ENCODE measurements at places on chromosomes 7 and 10. TPM values are rescaled to one million over a fixed set of nuclear protein-coding genes. Genes with fewer than 3 reads are reported as not detected.

DNA sequence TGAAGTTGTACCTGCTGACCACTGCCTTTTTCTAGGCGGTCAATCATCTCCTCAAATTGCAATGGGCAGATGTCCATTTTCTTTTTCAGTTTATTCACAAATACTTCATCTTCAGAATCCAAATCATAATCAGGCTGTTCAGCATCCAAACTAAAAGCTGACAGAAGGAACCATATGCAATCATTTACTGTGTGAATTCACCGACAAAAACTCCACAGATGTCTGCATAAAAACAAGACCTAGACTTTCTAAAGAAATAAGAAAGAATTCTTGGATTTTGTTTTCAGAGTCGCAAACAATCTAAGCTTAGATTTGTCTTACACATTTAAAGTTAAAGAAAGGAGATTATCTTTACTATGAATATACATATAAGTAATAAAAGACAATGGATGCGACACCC, 53.4 kb downstream of the EPC1 start:
- H3K4me3 ChIP-seq = no peak overlapping the region
- no peak overlapping the region for H3K27ac ChIP-seq
- H3K36me3 ChIP-seq = peaks cover 10% of the 10 kb centered on the region

- H3K36me3 ChIP-seq = no peaks in the 10 kb centered on the region
- no peak overlapping the region for H3K27ac ChIP-seq
- H3K4me1 ChIP-seq = peaks cover 24% of the 10 kb centered on the region
- peak; percentile 85 for DNase-seq
- peak overlapping the region; percentile 50 for H3K4me3 ChIP-seq
These were observed 882 bp downstream of the DLX6 start for GRCh38 chr7:97006055-97006815.

AKR1C8 gene
- not detected for total RNA-seq

GRCh38 chr7:91847876-91848588, 32.5 kb downstream of the MTERF1 start:
- no peaks in the 10 kb centered on the region for H3K36me3 ChIP-seq
- no peaks in the 10 kb centered on the region for H3K4me1 ChIP-seq
- H3K27ac ChIP-seq = no peak overlapping the region
- no peaks in the 10 kb centered on the region for H3K27me3 ChIP-seq

- H3K4me3 ChIP-seq = no peak overlapping the region
- H3K4me1 ChIP-seq = peaks cover 4% of the 10 kb centered on the region
- no peaks in the 10 kb centered on the region for H3K27me3 ChIP-seq
- no peak overlapping the region for H3K27ac ChIP-seq
- DNase-seq = no peak
- no peaks in the 10 kb centered on the region for H3K36me3 ChIP-seq
These were observed 60.7 kb upstream of the SLC13A1 start for GRCh38 chr7:123260428-123260960.

DNA sequence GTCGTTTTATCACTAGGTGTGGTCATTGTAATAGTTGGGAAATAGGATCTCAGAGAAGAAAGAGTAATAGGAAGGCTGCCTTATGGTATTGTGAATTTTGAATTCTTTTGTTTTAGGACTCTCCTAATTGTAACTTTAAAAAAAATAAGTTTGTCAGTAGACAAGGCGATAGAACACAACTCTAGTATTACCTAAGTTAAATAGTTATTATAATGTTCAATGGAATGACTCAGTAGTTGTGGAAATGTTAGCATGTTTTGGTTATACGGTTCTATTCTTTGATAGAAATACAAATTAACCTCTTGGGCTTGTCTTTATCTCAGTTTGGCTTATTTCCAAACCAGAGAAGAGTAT, 1.4 kb downstream of the DNAH11 start:
- peak overlapping the region; percentile 47 for H3K4me3 ChIP-seq
- H3K27me3 ChIP-seq = peaks cover 4% of the 10 kb centered on the region
- peaks cover 13% of the 10 kb centered on the region for H3K4me1 ChIP-seq
- no peaks in the 10 kb centered on the region for H3K36me3 ChIP-seq
- DNase-seq = no peak

- H3K27ac ChIP-seq = no peak overlapping the region
- H3K4me3 ChIP-seq = no peak overlapping the region
- peaks cover 4% of the 10 kb centered on the region for H3K4me1 ChIP-seq
- no peaks in the 10 kb centered on the region for H3K27me3 ChIP-seq
- DNase-seq = no peak
These were observed 51.7 kb downstream of the ADRA2A start for GRCh38 chr10:111128331-111129180.

DNA sequence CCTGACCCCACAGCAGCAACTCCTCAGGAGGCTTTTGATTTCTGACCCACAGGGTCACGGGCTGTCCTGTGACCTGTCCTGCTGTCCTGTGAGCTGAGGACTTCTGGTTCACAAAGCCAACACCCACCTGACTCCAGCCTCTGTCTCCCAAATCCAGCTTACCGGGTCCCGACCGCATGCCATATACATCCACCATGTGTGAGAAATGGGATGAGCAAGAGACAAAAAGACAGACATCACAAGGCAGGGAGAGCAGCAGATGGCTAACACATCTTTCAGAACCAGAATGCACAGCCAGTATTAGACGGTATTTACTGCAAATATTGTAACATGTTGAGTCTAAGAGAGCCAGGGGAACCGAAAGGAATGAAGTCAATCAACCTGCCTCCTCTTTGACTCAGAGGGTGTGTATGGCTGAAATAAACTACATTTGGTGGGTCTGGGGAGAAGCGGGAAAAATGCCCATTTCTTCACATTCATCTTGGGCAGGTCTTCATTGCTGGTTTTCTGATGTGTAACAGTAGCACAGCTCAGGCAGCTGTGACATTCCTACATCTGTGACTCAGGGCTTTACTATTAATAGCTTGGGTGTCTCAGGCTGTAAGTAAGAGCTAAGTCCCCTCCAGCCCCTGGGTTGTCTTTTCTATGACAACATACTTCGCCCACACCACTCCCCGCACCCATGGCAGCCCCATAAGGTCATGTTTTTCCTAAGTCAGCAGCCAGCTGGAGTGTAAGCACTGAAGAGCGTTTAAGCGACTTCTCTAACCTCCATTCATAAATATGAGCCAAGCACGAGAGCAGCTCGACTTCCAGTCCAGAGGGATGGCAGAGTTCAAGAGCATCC, 25.0 kb downstream of the ABLIM1 start:
- no peaks in the 10 kb centered on the region for H3K4me1 ChIP-seq
- no peak overlapping the region for H3K4me3 ChIP-seq

INPP5A gene
- 27.5 TPM for total RNA-seq

DNA sequence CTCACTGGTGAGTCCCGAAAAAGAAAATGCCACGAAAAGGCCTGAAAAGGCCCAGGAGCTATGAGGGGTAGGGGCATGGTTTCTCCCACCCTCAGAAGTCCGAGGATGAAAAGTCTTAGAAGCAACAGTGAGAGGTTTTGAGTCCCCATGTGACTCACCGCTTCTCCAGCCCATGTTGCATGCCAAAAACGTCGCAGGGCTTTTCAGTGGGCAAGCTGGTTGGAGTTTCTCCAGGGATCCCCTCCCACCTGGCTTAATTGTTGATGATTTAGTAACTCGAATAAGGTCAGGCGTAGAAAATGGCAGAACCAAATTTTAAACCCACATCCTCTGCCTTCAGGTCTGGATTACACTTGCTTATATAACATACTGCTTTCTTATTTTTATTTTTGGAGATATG, 96.3 kb upstream of the ARMC3 start:
- H3K27ac ChIP-seq = no peak overlapping the region
- H3K27me3 ChIP-seq = no peaks in the 10 kb centered on the region
- H3K4me3 ChIP-seq = no peak overlapping the region
- DNase-seq = no peak
- H3K4me1 ChIP-seq = no peaks in the 10 kb centered on the region
- H3K36me3 ChIP-seq = no peaks in the 10 kb centered on the region

- no peak overlapping the region for H3K27ac ChIP-seq
- no peaks in the 10 kb centered on the region for H3K27me3 ChIP-seq
- no peaks in the 10 kb centered on the region for H3K36me3 ChIP-seq
These were observed 333.4 kb downstream of the SH2D4B start for GRCh38 chr10:80871083-80871482.

DNA sequence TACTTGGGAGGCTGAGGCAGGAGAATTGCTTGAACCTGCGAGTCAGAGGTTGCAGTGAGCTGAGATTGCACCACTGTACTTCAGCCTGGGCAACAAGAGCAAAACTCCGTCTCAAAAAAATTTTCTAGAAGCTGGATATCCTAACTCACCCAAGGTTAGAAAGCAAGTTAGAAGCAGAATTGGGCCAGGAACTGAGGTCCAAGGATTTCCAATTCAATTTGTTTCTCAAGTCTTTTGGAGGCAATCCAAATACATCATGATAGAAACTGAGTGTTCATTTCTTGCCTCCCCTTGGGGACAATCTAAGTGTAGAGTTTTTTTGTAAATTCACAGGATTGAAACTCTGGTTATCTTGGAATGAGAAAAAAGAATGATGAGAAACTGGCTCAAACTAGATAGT, 45.5 kb downstream of the LAMB1 start:
- DNase-seq = no peak
- no peak overlapping the region for H3K4me3 ChIP-seq
- no peaks in the 10 kb centered on the region for H3K27me3 ChIP-seq
- H3K36me3 ChIP-seq = peaks cover 7% of the 10 kb centered on the region

DNA sequence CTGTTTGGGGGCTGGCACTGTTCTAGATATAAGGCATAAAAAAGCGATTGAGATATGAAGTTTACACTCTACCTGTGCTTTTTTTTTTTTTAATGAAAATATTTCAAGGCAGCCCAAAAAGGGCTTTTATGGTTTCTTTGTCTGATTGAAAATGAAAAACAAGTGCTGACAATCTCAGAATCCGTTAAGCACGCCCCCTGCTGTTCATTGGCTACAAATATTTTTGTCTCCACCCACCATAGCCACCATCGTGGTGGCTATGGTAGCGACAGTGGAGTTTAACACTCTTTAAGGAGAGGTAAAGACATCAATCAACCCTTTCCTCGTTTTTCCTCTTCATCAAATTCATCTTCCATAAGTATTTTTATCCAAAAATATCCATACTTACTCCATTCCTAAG, 94.2 kb downstream of the CD36 start:
- no peak for DNase-seq
- no peaks in the 10 kb centered on the region for H3K36me3 ChIP-seq
- 0 out of 2 replicates have a peak, but pooled peaks cover 2% of the 10 kb centered on the region for H3K27me3 ChIP-seq
- H3K27ac ChIP-seq = no peak overlapping the region
- no peak overlapping the region for H3K4me3 ChIP-seq

DNA sequence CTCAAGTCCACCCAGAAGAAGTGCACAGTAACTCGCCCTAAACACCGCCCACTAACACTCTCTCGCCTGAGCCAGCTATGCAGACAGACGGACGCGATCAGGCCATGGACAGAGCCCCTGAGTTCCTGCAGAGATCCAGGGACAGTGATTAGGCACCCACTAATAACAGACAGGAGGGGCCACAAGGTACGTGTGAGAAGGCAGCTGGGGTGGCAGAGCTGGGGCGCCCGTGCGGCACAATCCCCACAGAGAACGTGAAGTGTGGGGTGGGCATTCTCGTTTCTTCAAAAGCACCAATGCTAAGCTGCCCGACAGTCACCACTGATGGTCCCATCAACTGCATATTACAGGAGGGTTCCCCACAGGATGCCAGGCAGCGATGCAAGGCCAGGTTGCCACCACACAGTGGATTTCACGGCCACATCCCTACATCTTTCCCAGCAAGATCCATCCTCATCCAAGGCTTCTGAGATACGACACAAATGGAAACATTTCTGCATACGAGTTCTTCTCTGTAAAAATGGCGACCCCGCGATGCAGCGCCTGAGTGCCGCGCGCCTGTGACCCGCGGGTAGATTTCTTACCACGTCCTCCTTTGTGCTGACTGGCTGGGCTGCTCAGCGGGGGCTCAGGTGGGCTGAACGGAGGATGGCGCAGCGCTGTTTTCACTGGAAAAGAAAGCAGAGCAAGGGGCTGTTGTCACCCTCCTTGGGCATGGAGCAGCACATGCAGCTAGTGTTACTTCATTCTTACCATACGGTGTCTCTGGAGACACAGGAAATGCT, 237.5 kb downstream of the TNS3 start:
- no peaks in the 10 kb centered on the region for H3K27me3 ChIP-seq
- no peak for DNase-seq
- H3K4me1 ChIP-seq = no peaks in the 10 kb centered on the region
- H3K27ac ChIP-seq = no peak overlapping the region

GHRHR gene
- 6.5 TPM for total RNA-seq

ITGA8 gene
- not detected for total RNA-seq

- no peak overlapping the region for H3K27ac ChIP-seq
- H3K36me3 ChIP-seq = no peaks in the 10 kb centered on the region
- H3K4me1 ChIP-seq = no peaks in the 10 kb centered on the region
- H3K27me3 ChIP-seq = no peaks in the 10 kb centered on the region
- no peak for DNase-seq
These were observed 340.3 kb downstream of the FRMD4A start for GRCh38 chr10:13990392-13990805.

DNA sequence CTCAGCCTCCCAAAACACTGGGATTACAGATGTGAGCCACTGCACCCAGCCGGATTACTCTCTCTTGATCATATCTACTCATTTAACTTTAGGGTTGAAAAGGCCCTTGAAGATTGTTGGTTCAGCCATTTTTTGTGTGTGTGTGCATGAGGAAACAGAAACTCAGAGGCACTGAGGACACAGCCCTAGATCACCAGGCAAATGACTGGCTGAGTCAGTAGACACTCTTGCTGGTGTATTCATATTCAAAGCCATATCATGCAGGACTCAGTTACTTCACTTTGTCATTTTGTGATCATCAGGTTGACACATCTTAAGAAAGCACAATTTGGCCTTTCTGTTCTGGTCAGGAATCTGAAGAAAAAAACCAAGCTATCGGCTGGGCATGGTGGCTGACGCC, 253.4 kb downstream of the TRIL start:
- H3K27ac ChIP-seq = no peak overlapping the region
- H3K4me3 ChIP-seq = no peak overlapping the region
- no peaks in the 10 kb centered on the region for H3K36me3 ChIP-seq

DNA sequence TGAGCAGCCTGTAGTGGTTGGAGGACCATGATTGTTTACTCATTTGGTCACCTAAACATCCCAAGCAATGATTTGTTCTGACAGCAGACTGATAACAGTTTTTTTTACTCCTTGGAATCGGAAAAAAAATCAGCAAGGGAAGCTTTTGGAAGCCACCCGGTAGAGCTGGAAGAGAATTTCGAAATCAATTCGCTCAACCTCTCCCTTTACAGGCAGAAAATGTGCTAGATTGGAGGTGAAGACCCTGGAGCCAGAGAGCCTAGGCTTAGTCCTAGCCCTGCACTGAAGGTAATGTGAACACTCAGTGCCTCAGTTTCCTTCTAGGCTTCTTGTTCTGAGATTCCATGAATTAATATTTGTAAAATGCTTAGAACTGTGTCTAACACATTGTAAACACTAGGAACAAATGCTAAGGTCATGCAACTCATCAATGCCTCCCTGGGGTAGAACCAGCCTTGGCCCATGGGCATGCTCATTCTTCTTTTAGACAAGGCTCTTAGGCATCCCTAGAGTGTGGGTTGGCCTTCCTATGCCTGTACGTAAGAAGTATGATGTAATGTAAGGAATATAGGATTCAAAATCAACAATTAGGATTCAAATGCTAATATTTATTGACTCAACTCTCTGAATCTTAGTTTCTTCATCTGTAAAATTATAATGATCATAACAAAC, 52.7 kb downstream of the MET start:
- H3K27ac ChIP-seq = no peak overlapping the region
- no peak for DNase-seq
- H3K4me3 ChIP-seq = no peak overlapping the region
- no peaks in the 10 kb centered on the region for H3K27me3 ChIP-seq
- H3K4me1 ChIP-seq = 0 out of 2 replicates have a peak, but pooled peaks cover 2% of the 10 kb centered on the region

- no peak overlapping the region for H3K27ac ChIP-seq
- no peak overlapping the region for H3K4me3 ChIP-seq
- no peaks in the 10 kb centered on the region for H3K27me3 ChIP-seq
These were observed 54.3 kb downstream of the DLD start for GRCh38 chr7:107945332-107945731.

ITIH2 gene
- total RNA-seq = not detected

GRCh38 chr7:14936554-14936953, 34.0 kb upstream of the DGKB start:
- no peak overlapping the region for H3K4me3 ChIP-seq
- H3K27ac ChIP-seq = no peak overlapping the region
- no peaks in the 10 kb centered on the region for H3K27me3 ChIP-seq
- DNase-seq = no peak

Measured in H1 (cell line).